Activated naive CD8-positive, alpha-beta T cell treated with anti-CD3 and anti-CD28 coated beads, Interleukin-2, amount 50 U/mL, for 24 hours (primary cell): ENCODE measurements at places on chromosomes 6 and 20.

- no peak for DNase-seq
These were observed 27.8 kb downstream of the FYN start for GRCh38 chr6:111845441-111845871.

GRCh38 chr6:14454473-14454775, 336.9 kb downstream of the CD83 start:
- DNase-seq: peak; percentile 30

- no peak for DNase-seq
These were observed 70.6 kb upstream of the PMEPA1 start for GRCh38 chr20:57780398-57780797.

DNA sequence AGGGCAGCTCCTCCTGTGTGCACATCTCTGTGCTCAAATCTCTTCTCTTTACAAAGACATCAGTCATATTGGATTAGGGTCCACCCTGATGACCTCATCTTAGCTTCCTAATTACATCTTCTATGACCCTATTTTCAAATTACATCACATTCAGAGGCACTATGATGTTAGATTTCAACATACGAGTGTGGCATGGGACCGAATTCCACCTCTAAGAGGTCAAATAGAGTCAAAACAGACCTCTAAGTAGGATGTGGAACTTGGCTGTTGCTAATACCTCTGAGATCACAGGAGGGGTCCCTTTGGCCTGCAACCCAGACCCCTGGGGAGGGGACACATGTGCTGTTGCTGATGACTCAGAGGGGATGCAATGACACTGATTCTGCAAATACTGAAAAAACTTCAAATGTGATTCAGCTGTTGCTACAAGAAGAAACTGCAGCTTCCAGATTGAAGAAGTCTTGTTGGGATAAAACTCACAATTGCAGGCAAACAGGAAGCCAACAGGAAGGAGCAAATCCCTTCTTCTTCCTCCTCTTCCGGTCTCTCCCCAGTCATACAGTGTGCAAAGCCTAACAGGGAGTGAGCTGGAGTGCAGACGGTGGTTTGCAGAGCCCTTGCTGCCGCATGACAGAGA, 216.2 kb downstream of the MYLK4 start:
- no peak for DNase-seq

DNA sequence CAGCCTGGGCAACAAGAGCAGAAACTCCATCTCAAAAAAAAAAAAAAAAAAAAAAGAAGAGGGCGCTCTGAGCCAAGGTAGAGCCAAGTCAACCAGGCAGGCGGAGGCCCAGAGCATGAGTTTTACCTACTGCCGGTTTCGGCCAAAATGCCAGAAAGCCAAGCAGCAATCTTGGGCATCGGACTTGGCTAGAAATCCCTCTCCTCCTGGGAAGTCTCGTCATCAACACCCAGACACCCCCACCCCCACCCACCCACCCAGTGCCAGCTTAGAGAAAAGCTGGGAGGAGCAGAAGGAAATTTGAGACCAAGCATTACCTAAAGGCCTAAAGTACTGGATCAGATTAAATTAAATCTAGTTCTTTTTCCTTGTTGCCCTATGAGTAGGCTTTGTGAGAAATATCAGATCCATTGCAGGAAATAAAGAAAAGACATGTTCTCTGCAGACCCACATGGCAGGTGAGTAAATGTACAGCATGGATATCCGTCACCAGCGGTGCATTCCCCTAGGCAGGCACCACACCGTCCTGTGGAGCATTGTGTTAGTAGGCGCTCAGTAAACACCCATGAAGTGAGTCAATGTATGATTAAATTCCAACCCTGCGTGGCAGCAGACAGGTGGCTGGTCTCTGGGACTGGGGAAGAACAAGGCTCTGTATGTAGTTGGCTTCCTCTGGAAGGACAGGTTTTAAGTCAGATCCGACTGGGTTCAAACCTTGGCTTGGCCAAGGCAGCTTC, 21.0 kb downstream of the RIPOR3 start:
- no peak for DNase-seq

DNA sequence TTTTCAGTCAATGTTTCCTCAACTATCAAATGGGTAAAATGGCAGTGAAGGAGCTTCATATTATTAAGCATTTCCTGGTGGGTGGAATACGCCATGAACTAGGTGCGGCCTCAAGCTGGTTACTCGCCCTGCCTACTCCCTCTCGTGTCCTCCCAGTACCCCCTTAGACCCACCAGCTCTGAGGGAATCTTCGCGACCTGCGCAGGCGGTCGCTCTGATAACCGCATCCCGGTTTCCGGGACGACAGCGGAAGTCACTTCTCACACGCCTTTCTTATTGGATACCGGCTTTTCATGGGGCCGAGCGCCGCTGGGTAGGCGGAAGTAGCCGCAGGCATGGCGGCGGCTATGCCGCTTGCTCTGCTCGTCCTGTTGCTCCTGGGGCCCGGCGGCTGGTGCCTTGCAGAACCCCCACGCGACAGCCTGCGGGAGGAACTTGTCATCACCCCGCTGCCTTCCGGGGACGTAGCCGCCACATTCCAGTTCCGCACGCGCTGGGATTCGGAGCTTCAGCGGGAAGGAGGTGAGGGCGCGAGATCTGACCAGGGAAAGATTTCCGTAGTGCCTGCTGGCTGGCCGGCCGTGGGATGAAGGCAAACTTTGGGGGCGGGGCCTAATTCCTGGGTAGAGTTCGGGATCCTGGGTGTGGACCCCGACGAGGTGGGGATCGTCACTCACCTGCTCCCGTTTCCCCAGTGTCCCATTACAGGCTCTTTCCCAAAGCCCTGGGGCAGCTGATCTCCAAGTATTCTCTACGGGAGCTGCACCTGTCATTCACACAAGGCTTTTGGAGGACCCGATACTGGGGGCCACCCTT, at the start of gene PIGT:
Gene PIGT, plus strand, starts transcription at position 320 of the 816 bp plus-strand sequence. Its CDS starts 16 bp downstream, at position 336.
- DNase-seq: peak; percentile 89

DNA sequence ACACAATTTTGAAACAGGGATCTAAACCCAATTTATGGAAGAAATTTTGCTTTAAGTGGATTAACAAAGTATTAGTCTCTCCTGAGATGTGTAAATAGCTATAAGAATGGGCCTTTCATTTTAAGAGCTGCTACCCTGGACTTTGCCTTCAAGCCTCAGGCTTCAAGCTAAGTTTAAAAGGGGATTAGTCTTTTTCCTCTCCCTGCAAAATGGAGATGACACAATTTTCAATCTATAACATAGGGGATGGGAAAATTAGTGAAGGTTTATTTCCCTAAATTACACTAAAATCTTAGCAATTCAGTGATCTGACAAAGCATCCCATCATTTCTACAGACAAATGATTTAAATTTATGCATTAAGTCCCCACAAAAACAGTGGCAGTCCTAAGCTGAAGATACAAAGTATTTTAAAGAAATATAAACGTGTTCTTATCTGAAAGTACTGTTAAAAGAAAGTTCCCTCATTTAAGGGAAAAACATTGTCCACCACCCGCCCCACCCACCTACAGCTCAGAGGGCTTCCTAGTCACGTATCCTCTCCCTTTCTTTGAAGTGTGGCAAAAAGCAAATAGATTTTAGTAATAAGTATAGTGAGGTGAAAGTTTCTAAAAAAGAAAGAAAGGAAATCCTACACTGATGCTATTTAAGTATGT, 14.5 kb downstream of the ARHGAP18 start:
- peak; percentile 34 for DNase-seq

DNA sequence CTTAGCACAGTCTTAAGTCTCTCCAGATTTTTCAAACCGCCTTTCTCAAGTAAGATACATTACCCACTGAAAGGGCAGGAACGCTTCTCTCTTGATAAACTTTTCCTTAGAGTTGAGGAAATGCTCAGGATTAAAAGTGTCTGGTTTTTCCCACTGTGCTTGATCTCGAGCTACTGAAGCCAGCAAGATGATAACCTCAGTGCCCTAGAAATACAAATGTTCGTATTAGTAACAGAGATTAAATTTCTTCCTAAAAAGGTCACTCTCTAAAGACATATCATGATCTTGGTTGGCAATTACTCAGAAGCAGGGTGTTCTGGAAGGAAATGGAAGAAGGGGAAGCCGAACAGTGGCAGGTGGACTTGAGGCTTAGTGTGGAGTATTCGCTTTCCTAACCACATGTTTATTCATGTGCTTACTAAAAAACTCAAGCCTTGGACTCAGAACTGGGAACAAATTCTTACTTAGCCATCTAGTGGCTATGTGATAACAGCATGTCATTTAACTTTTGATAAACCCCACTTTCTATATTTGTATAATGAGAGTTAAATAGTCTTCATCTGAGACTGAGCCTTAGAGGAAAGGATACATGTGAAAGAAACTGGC, 20.1 kb downstream of the C6orf141 start:
- no peak for DNase-seq

DNA sequence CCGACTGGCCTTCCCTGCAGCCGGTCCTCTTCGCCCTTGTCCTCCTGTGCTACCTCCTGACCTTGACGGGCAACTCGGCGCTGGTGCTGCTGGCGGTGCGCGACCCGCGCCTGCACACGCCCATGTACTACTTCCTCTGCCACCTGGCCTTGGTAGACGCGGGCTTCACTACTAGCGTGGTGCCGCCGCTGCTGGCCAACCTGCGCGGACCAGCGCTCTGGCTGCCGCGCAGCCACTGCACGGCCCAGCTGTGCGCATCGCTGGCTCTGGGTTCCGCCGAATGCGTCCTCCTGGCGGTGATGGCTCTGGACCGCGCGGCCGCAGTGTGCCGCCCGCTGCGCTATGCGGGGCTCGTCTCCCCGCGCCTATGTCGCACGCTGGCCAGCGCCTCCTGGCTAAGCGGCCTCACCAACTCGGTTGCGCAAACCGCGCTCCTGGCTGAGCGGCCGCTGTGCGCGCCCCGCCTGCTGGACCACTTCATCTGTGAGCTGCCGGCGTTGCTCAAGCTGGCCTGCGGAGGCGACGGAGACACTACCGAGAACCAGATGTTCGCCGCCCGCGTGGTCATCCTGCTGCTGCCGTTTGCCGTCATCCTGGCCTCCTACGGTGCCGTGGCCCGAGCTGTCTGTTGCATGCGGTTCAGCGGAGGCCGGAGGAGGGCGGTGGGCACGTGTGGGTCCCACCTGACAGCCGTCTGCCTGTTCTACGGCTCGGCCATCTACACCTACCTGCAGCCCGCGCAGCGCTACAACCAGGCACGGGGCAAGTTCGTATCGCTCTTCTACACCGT, 6.1 kb downstream of the UBD start:
- DNase-seq: peak; percentile 23
